NCI-H1105 treated with DMSO at 0.1 percent for 48 hours (cell line): ENCODE measurements at places on chromosomes 12 and 14.

GRCh38 chr14:37035401-37035800 is 137.0 kb downstream of the SLC25A21 start:
- no peak for DNase-seq

DNA sequence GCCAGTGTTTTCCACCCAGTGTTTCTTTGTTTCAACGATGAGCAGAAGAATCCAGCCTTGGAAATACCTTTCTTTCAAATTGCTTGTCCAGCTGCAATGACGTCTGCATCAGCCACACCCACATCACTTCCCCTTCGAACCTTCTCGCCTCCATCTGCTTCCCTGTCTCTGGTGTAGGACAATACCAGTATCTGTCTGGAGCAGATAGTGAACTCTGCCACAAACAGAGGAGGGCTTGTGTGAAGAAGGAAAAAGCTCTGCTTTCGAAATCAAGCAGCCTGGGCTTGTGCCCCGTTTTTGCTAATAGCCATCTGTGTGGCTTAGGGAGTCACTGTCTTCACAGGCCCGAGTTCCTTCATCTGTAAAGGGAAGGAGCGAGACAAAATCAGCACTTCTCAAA is 415.4 kb downstream of the ZFP36L1 start:
- no peak for DNase-seq

DNA sequence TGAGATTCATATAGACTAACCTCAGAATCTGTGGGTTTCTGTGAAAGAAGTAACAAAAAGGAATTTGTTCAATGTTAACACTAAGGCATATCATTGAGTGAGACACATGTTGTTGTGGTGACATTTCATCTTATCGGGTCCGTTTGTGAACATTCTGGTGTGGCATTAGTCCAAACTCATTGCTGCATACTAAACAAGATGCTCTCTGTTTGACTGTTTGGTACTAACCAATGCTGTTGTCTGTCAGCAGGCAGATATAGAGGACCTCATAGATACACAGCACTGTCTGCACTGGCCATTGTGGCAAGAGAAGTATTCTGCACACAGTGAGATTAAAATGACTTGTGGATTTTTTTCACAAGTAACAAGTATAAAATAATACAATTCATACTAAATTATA is 41.2 kb downstream of the SLC25A21 start:
- DNase-seq = no peak

DNA sequence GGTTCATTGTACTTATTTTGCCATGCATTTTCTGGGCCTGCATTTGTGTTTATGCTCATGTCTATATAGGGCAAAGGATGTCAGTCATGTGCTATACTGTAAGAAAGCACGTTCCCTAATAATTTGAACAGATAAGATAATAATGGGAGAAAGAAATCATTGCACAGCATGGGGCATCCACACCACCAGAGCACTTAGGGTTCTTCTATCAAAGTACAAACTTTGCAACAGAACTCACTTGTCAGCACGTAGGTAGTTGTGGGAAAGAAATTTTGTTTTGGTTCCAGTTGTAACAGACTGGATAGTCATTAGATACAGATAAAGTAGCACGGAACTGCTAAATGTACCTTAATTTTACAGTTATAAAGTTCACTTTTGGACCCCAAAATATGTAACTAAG is 10.1 kb downstream of the PPP1CC start:
- DNase-seq = no peak
